ENCODE measurements at places on chromosomes 6 and 20. TPM values are rescaled to one million over a fixed set of nuclear protein-coding genes. Genes with fewer than 3 reads are reported as not detected.

SULF2 gene
- total RNA-seq: 40.7 TPM

TCP11 gene
- total RNA-seq: not detected

TOX2 gene
- 0.30 TPM for total RNA-seq

NOL4L gene
- 5.6 TPM for total RNA-seq

HLA-DMB gene
- total RNA-seq: 9.1 TPM

EYA4 gene
- total RNA-seq: 15.4 TPM

SERAC1 gene
- total RNA-seq: 5.1 TPM

LAMA4 gene
- 103 TPM for total RNA-seq

DNA sequence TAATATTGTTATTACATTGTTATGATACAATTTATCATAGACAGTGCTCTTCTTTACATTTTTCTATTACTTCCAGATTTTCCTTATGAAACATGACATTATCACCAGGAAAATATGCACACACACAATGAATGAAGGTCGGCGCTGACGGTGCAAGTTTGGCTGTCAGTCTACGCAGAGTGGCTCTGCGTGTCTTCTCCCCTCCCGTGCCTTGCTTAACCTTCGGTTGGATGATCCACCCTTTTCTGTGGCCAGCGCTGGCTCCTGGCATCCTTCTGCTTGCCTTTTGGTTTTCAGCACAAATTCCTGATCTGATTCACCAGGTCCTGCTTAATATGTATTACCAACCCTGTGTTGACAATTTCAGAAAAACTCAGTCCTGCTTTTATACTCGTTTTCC is 157.4 kb downstream of the TSHZ2 start:
- no peak for DNase-seq
- no peaks in the 10 kb centered on the region for H3K36me3 ChIP-seq
- H3K4me1 ChIP-seq: peaks cover 3% of the 10 kb centered on the region
- H3K27me3 ChIP-seq: no peaks in the 10 kb centered on the region
- no peak overlapping the region for H3K4me3 ChIP-seq

- H3K36me3 ChIP-seq: no peaks in the 10 kb centered on the region
- no peak overlapping the region for H3K4me3 ChIP-seq
- no peak for DNase-seq
- no peak overlapping the region for H3K27ac ChIP-seq
- H3K27me3 ChIP-seq: no peaks in the 10 kb centered on the region
Observed at GRCh38 chr20:48360342-48360975, 467.3 kb downstream of the PREX1 start.

- H3K27ac ChIP-seq: no peak overlapping the region
- no peak overlapping the region for H3K4me3 ChIP-seq
- DNase-seq: no peak
- peaks cover 92% of the 10 kb centered on the region for H3K27me3 ChIP-seq
- H3K36me3 ChIP-seq: no peaks in the 10 kb centered on the region
Observed at GRCh38 chr20:59231124-59231804, 67.6 kb downstream of the ZNF831 start.

GRCh38 chr6:163721922-163722692 is 307.6 kb downstream of the QKI start:
- H3K27me3 ChIP-seq: no peaks in the 10 kb centered on the region
- no peak overlapping the region for H3K4me3 ChIP-seq
- no peak for DNase-seq
- H3K36me3 ChIP-seq: no peaks in the 10 kb centered on the region
- no peak overlapping the region for H3K27ac ChIP-seq
- no peaks in the 10 kb centered on the region for H3K4me1 ChIP-seq

DNA sequence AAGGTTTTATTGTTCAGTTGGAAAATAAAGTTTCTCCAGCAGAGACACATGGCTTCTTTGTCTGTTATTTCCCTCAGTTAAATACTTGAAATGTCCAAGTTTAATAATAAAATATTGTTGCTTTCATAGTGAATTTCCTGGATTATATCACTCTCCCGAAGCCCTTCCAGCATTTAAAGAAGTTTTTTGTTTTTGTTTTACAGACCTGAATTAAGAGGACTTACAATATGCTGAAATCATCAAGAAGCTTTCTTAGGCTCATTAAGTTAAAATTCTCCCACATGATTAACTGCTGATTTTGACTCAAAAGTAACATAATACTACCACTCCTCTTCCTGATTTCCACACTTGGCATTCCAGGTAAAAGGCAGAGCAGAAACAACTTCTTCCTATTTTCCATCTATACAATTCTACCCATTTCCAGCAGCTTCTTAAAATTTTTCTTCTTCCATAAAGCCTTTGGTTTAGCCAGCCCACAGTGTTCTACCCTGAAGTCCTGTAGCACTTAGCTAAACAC is 35.8 kb downstream of the PDSS2 start:
- peaks cover 11% of the 10 kb centered on the region for H3K36me3 ChIP-seq
- H3K4me3 ChIP-seq: no peak overlapping the region
- DNase-seq: no peak
- H3K27ac ChIP-seq: no peak overlapping the region
- H3K27me3 ChIP-seq: no peaks in the 10 kb centered on the region
- peaks cover 21% of the 10 kb centered on the region for H3K4me1 ChIP-seq

GRCh38 chr6:3861424-3861823 is 12.3 kb downstream of the FAM50B start:
- no peaks in the 10 kb centered on the region for H3K36me3 ChIP-seq
- H3K27ac ChIP-seq: no peak overlapping the region
- no peak overlapping the region for H3K4me3 ChIP-seq
- DNase-seq: no peak
- H3K27me3 ChIP-seq: no peaks in the 10 kb centered on the region

DNA sequence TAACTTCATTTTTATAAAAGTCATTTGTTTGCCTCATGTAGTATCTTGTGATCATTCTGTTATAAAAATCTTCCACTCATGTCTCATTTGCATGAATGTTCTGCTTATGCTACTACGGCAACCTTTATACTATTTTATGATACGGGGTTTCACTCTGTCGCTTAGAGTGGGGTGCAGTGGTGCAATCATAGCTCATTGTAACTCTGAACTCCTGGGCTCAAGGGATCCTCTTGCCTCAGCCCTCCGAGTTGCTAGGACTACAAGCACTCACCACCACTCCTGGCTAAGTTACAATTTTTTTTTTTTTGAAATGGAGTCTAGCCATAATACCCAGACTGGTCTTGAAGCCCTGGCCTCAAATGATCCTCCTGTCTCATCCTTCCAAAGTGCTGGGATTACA is 154.4 kb upstream of the PREP start:
- H3K4me1 ChIP-seq: no peaks in the 10 kb centered on the region
- no peak for DNase-seq
- H3K27me3 ChIP-seq: no peaks in the 10 kb centered on the region
- no peak overlapping the region for H3K27ac ChIP-seq
- H3K4me3 ChIP-seq: no peak overlapping the region

DNA sequence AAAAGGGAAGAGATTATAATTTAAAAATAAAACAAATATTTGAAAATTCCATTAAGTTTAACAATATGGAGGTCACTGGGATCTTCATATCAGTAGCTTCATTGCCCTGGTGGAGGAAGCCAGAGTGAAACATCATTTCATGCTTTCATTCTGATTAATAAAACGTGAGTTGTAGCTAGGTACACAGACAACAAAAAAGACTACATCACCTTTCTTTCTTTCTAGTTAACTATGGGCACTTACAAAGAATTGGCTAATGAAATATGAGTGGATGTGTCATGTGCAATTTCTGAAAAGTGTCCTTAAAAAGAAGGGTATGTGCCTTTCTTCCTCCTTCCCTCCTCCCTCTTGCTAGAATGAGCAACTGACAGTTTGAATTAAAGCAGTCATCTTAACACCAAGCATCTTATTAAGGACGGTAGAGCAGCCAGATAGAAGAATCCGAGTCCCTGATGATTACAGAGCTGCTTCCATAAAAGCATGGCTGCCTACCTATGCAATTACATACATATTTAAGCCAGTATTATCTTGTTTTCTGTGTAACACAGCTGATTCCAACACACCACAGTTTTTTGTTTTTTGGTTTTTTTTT is 3.4 kb downstream of the SERAC1 start:
- DNase-seq: no peak
- no peak overlapping the region for H3K4me3 ChIP-seq
- no peaks in the 10 kb centered on the region for H3K27me3 ChIP-seq
- H3K27ac ChIP-seq: no peak overlapping the region

GRCh38 chr6:145960918-145961589 is 3.1 kb downstream of the SHPRH start:
- peaks cover 61% of the 10 kb centered on the region for H3K4me1 ChIP-seq
- no peak for DNase-seq
- H3K27me3 ChIP-seq: no peaks in the 10 kb centered on the region
- H3K27ac ChIP-seq: no peak overlapping the region

- DNase-seq: no peak
- H3K27me3 ChIP-seq: no peaks in the 10 kb centered on the region
- no peak overlapping the region for H3K27ac ChIP-seq
- H3K4me3 ChIP-seq: no peak overlapping the region
Observed at GRCh38 chr6:23940466-23940865, 185.5 kb upstream of the NRSN1 start.

GRCh38 chr6:4030669-4031068 is 48.3 kb downstream of the FAM217A start:
- H3K4me1 ChIP-seq: peaks cover 65% of the 10 kb centered on the region
- H3K27ac ChIP-seq: no peak overlapping the region
- H3K4me3 ChIP-seq: no peak overlapping the region
- DNase-seq: no peak
- no peaks in the 10 kb centered on the region for H3K27me3 ChIP-seq
- H3K36me3 ChIP-seq: peaks cover 15% of the 10 kb centered on the region

DNA sequence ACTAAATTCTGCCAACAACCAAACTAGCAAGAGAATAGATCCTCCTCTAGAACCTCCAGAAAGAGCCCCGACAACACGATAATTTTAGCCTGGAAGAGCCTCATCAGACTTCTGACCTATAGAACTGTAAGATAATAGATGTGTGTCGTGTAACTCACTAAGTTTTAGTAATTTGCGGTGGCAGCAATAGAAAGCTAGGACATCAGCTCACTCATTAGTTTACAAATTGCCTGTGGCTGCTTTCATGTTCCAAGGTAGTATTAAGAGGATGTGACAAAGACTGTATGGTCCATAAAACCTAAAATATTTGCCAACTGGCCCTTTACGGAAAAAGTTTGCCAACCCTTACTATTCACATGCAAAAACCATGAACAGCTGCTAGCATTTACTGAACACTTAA is 17.3 kb downstream of the CYP24A1 start:
- H3K27ac ChIP-seq: no peak overlapping the region
- no peak for DNase-seq
- peaks cover 50% of the 10 kb centered on the region for H3K27me3 ChIP-seq

DNA sequence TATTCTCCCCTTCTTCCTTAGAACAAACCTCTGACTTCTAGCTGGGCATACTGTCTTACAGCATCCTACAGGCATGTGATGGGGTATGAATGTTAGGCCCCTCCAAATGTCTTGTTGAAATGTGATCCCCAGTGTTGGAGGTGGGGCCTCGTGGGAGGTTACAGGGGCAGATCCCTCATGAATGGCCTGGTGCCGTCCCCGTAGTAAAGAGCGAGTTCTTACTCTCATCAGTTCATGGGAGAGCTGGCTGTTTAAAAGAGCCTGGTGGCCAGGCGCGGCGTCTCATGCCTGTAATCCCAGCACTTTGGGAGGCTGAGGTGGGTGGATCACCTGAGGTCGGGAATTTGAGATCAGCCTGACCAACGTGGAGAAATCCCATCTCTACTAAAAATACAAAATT is 15.5 kb downstream of the OVOL2 start:
- H3K36me3 ChIP-seq: no peaks in the 10 kb centered on the region
- peaks cover 86% of the 10 kb centered on the region for H3K27me3 ChIP-seq
- DNase-seq: no peak
- H3K4me1 ChIP-seq: no peaks in the 10 kb centered on the region

- no peak overlapping the region for H3K27ac ChIP-seq
- H3K36me3 ChIP-seq: no peaks in the 10 kb centered on the region
- H3K27me3 ChIP-seq: no peaks in the 10 kb centered on the region
- peaks cover 46% of the 10 kb centered on the region for H3K4me1 ChIP-seq
- H3K4me3 ChIP-seq: no peak overlapping the region
Observed at GRCh38 chr6:150719831-150720230, 120.1 kb downstream of the PLEKHG1 start.

DNA sequence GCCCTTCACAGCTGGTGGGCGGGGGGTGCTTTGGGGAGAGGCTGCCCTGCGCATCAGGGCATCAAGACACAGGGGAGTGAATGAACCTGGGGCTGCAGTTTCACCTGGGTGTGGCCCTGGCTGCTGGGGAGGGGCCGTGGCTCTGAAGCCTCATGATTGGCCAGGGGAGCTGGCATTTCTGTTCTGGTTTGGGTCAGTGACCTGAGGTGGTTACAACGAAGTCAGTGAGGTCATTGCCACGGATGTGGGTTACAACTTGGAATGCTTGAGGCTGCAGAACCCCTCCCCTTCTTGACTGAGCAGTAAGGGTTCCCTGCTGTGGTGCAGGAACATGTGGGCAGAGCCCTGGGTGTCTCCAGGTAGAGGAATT is 3.0 kb downstream of the TCEA2 start:
- no peak overlapping the region for H3K4me3 ChIP-seq
- no peaks in the 10 kb centered on the region for H3K36me3 ChIP-seq

DNA sequence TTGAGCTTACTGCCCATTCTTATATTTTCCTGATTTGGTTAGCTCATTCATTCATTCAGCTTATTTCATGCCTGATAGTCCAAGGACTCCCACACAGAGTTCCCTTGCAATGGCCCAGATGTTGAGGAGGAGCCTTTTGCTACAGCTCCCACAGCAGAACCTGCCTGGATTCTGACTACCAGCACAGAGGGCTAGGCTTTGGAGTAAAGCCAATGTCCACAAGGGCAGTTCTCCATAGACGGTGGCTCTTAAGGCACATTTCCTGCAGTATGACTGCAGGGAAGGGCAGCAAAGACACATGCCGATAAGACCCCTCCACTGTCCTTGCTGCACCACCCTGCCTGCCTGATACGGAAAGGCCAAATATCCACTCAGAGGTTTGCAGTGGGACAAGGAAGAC is 112.3 kb upstream of the SYNDIG1 start:
- H3K4me1 ChIP-seq: peaks cover 2% of the 10 kb centered on the region
- no peak overlapping the region for H3K27ac ChIP-seq
- no peak for DNase-seq
- no peak overlapping the region for H3K4me3 ChIP-seq

- peaks cover 12% of the 10 kb centered on the region for H3K4me1 ChIP-seq
- no peak overlapping the region for H3K4me3 ChIP-seq
Observed at GRCh38 chr6:37077191-37077904, 71.9 kb downstream of the FGD2 start.

Data from left ventricle myocardium inferior (tissue), 1 donor.